Muscle of arm (tissue), 14 donors: ENCODE measurements at places on chromosomes 6 and 20. TPM values are rescaled to one million over a fixed set of nuclear protein-coding genes. Genes with fewer than 3 reads are reported as not detected.

- no peak for DNase-seq
Observed at GRCh38 chr6:122652431-122652830, 42.2 kb downstream of the PKIB start.

DNA sequence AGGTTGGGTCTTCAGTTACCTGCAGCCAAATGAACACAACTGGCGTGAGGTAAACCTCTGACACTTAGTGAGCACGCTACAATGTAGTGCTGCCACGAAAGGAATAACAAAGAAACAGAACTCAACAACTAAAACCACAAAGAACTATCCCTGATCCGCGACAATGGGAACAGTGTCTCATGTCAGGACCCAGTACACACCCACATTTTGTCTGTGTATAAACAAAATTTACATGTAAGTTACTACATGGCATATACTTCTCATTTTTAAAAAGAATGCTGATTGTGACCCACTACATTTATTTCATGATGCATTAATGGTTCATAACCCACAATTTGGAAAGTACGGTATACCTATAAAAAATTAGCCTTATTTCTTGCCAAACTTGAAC, 14.1 kb downstream of the FKBP1A start:
- no peak for DNase-seq

- DNase-seq, result no peak
Observed at GRCh38 chr20:48737434-48738093, 90.2 kb downstream of the PREX1 start.

DNA sequence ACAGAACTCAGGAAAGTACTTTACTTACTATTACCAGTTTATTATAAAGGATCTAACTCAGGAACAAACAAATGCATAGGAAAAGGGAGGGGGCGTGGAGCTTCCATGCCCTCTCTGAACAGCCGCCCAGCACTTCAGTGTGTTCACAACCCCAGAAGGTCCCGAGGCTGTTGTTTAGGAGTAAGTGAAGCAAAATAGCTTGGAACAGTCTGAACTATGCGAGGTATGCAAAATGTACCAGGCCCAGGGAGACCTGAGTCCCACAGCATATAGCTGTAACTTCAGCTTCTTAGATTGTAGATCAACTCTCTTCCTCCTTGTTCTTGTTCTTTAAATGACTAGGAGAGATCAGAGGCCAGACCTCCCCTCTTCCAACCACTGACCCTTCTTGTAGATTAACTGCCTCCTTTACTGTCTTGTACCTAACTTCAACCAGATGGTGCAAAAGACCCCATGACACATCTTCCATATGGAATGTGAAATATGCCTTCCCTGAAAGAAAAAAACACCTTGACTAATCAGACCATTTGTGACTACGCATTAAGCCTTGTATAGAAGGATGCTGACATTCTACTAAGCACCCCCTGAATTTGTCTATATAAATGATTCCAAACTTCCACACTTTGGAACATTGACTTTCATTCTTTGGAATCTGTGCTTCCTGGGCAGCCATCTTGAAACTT, 98.8 kb upstream of the SNX9 start:
- no peak for DNase-seq

DNA sequence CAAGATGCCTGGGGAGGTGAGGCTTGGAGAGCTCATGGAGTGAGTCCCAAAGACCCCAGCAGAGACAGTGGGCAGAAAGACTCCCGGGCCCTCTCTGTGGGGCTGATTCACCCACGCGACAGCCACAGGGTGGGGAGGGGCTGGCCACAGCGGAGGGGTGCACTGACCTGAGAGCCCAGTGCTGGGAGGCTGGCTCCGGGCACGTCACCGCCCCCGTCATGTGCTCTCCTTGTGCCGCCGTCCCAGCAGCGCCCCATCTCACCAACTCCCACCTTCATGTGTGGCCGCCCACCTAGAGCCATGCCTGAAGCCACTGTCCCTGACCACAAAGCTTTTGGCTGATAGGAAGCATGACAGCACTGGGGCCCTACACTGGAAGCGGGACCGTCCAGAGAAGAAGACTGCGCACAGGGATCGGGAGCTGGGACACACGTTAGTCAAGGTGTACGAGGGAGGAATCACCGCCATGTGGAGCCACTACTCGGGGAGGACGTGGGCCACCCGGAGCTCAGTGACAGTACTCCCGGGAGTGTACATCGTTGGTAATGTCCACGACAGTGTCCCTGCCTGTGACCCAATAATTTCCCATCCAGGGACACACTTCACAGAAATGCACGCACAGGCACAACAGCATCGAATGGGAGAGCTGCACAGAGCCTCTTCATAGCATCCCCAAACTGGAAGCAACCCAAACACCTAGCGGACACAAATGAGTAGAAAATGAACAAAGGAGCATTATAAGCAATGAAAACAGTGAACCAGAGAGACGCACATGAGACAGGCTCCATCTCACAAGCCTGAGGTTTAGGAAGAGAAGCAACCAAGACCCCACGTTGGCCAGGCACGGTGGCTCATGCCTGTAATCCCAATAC, 28.4 kb upstream of the FOXC1 start:
- no peak for DNase-seq

RAD21L1 gene
- 0.15 TPM for polyA plus RNA-seq
